ENCODE measurements at places on chromosomes 16 and 17.

DNA sequence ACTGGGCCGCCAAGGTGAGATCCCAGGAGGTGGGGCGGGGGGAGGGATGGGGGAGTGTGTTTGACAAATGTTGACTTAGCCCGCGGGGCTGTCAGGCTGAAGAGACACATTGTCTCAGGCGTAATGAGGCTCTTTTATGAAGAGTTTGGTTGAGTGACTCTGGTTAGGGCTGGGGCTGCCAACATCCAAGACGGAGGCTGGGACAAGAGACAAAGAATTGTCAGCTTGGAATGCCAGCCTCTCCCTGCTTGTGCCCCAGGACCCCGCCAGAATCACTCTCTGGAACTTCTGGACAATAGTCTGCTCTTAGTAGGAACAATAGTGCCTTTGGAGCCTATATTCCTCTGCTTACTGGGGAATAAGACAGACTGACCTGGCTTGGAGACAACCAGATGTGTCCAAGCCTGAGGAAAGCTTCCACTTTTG, 24.0 kb downstream of the PCTP start:
- no peak for DNase-seq
- H3K4me1 ChIP-seq: peaks cover 9% of the 10 kb centered on the region
- no peaks in the 10 kb centered on the region for H3K27me3 ChIP-seq
- H3K27ac ChIP-seq: no peak overlapping the region

DNA sequence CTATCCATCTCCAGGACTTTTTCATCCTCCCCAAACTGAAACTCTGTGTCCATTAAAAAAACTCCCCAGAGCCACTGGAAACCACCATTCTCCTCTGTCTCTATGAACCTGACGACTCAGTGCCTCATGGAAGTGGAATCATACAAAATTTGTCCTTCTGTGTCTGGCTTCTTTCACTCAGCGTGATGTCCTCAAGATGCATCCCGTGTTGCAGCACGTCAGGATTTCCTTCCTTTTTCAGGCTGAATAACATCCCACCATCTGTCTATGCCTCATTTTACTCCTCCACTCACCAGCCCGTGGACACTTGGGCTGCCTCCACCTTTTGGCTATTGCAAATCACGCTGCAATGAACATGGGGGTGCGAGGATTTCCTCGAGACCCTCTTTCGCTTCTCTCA, 12.6 kb upstream of the ALDH3A1 start:
- DNase-seq: peak; percentile 13
- peaks cover 2% of the 10 kb centered on the region for H3K27me3 ChIP-seq
- peaks cover 5% of the 10 kb centered on the region for H3K4me1 ChIP-seq
- H3K4me3 ChIP-seq: no peak overlapping the region
- H3K36me3 ChIP-seq: no peaks in the 10 kb centered on the region
- H3K27ac ChIP-seq: no peak overlapping the region

DNA sequence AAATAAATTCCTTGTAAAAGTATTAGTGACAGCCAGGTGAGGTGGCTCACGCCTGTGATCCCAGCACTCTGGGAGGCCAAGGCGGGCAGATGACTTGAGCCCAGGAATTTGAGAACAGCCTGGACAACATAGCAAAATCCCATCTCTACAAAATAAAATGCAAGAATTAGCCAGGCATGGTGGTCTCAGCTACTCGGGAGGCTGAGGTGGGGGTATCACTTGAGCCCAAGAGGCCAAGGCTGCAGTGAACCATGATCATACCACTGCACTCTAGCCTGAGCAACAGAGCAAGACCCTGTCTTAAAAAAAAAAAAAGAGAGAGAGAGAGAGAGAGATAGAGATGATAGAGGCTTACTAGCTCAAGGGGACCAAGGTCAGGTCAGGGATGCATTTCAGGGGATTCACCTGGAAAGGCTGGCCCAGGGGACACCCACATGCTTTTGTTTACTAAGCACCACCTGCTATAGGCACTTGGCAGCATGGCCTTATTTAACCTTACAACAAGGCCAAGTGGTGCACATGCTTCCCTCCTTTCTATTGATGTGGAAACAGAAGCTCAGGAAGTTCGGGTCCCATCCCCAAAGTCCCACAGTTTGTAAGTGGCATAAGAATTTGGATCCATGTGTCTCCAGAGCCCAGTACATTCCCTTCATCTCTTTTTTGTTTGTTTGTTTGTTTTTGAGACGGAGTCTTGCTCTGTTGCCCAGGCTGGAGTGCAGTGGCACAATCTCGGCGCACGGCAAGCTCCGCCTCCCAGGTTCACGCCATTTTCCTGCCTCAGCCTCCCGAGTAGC, 12.4 kb upstream of the SRCIN1 start:
- no peak for DNase-seq
- no peak overlapping the region for H3K4me3 ChIP-seq
- H3K27ac ChIP-seq: no peak overlapping the region
- H3K4me1 ChIP-seq: no peaks in the 10 kb centered on the region
- H3K36me3 ChIP-seq: no peaks in the 10 kb centered on the region

DNA sequence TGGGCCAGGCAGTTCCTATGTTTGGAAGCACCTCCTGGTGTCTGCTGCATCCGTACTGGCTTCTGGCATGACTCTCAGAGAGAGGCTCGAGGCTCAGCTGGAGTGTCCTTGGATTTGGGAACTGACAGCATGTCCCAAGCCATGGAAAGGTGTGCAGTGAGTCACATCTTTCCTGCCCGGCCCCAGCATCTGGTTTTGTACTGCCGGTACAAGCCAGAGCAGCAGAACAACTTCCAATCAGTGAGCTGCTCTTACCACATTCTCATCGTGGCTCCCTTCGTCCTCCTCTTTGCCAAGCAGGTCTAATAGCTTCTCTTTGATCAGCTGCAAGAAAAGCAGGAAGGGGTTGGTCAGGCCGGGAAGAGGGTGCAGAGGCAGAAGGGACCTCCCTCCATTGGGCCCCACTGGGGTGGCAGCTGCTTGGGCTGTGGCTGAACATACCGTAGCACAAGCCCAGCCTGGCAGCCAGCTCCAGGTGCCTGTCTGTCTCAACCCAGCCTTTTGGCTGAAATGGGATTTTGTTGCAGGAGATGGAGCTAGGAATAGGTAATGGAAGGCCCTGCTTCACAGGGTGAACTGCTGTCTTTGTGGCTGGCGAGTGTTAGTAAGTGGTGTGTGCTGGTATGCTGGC, 24.2 kb downstream of the SPACA3 start:
- no peak for DNase-seq
- H3K27ac ChIP-seq: no peak overlapping the region
- H3K27me3 ChIP-seq: no peaks in the 10 kb centered on the region
- no peaks in the 10 kb centered on the region for H3K36me3 ChIP-seq
- H3K4me3 ChIP-seq: no peak overlapping the region
- H3K4me1 ChIP-seq: no peaks in the 10 kb centered on the region

DNA sequence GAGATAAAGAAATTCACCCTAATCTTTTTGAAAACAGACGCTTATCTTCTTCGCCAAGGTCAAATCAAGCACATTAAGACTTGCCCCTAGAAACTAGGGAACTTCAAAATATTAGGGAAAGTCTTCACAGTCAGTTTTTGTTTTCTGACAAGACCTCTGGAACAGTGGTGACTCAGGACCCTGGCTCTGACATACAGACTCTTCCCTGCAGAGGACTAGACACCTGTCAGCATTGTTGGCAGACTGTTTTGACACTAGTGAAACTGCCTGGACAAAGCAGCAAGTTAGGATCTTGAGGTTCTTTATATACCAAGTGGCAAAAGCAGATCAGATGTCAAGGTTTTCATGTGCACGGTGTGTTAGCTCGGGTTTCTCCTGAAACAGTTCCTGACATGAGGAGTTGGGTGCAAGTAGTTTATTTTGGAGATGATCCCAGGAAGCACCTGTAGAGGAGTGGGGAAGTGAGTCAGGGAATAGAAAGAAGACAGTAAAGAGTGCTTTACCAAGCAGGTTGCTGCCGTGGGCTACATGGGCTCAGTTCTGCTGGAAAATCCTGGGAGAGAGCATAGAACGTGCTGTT, 182.0 kb upstream of the IRX5 start:
- peaks cover 14% of the 10 kb centered on the region for H3K27me3 ChIP-seq
- no peak overlapping the region for H3K4me3 ChIP-seq
- no peak overlapping the region for H3K27ac ChIP-seq

- no peaks in the 10 kb centered on the region for H3K27me3 ChIP-seq
- H3K27ac ChIP-seq: no peak overlapping the region
- peaks cover 3% of the 10 kb centered on the region for H3K4me1 ChIP-seq
- no peak overlapping the region for H3K4me3 ChIP-seq
Measured at GRCh38 chr16:15592324-15592723, 50.6 kb downstream of the MARF1 start.

- H3K4me1 ChIP-seq: peaks cover 12% of the 10 kb centered on the region
- H3K4me3 ChIP-seq: no peak overlapping the region
- no peak for DNase-seq
Measured at GRCh38 chr16:27665881-27666280, 115.9 kb downstream of the KATNIP start.

GRCh38 chr16:15778999-15779614, 77.7 kb downstream of the MYH11 start:
- H3K27me3 ChIP-seq: peaks cover 61% of the 10 kb centered on the region
- no peak overlapping the region for H3K4me3 ChIP-seq
- no peaks in the 10 kb centered on the region for H3K36me3 ChIP-seq
- DNase-seq: no peak
- no peaks in the 10 kb centered on the region for H3K4me1 ChIP-seq
- H3K27ac ChIP-seq: no peak overlapping the region

DNA sequence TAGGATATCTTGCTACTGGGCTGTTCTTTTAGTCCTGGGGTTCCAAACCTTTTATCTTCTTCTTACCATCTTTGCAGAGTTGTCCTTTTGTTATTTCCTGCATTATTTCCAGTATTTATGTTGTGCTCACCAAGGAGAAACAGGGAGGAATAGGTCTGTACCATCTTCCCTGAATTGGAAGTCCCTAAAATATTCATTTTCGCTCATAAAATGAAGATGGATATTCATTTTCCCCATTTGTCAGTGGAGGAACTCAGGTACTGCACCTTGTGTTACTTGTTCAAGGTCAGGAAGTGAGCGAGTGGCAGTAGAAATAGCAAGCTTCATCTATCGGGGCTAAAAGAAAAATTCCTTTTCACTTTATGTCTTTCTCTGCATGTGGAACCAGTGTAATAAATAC, 989.7 kb downstream of the CDH11 start:
- no peak overlapping the region for H3K4me3 ChIP-seq
- peaks cover 15% of the 10 kb centered on the region for H3K4me1 ChIP-seq
- no peak for DNase-seq
- H3K36me3 ChIP-seq: no peaks in the 10 kb centered on the region
- peaks cover 2% of the 10 kb centered on the region for H3K27me3 ChIP-seq
- no peak overlapping the region for H3K27ac ChIP-seq

- no peaks in the 10 kb centered on the region for H3K27me3 ChIP-seq
- H3K4me1 ChIP-seq: peaks cover 34% of the 10 kb centered on the region
- H3K27ac ChIP-seq: peak overlapping the region; percentile 75
Measured at GRCh38 chr16:19114359-19115147, 789 bp downstream of the ITPRIPL2 start.

DNA sequence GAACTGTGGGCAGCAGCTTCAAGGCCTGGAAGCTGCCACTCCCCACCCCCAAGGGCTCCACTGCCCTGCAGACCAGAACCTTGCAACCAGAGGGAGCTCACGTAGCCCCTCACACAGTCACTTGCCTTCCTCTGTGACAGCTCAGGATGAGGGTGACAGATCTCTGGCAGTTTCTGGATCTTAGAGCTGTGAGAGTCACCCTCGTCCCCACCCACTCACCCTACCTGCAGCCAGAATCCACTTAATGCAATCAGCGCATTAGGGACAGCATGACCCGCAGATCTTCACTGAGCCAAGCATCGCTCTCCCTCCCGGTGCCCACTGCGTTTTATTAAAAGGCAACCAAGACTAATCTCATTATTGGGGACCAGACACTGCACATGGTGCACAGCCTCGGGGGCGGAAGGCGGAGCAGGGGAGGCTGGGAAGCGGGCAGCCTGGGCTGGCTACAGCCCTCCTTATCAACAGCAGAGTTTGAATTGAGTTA, 3.5 kb downstream of the CYB561 start:
- peaks cover 12% of the 10 kb centered on the region for H3K4me1 ChIP-seq
- no peak for DNase-seq
- no peaks in the 10 kb centered on the region for H3K36me3 ChIP-seq
- peaks cover 2% of the 10 kb centered on the region for H3K27me3 ChIP-seq
- H3K4me3 ChIP-seq: no peak overlapping the region

GRCh38 chr17:48427598-48427997, 2.4 kb downstream of the SKAP1 start:
- no peak overlapping the region for H3K4me3 ChIP-seq
- H3K27ac ChIP-seq: no peak overlapping the region
- H3K4me1 ChIP-seq: peaks cover 41% of the 10 kb centered on the region

GRCh38 chr17:11900041-11900476, 97.2 kb downstream of the ZNF18 start:
- peaks cover 7% of the 10 kb centered on the region for H3K4me1 ChIP-seq
- no peaks in the 10 kb centered on the region for H3K27me3 ChIP-seq
- H3K4me3 ChIP-seq: no peak overlapping the region

DNA sequence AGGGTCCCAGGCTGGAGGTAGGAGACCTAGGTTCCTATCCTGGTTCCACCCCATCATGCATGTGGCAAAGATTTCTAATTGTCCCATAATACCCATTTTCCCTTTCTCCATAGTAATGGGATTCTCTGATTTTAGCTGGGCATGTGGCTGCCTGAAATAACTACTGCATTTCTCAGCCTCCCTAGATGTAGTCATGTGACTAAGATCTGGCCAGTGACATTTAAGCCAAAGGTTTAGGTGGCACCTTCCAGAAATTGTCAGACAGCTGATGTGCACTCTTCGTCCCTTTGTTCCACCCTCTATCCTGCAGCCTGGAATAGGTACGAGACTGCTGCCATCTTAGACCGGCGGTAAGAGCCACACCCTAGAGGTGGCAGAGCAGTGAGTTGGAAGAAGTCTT, 8.2 kb downstream of the NXPH3 start:
- no peaks in the 10 kb centered on the region for H3K4me1 ChIP-seq
- no peak overlapping the region for H3K27ac ChIP-seq
- H3K36me3 ChIP-seq: no peaks in the 10 kb centered on the region
- peaks cover 4% of the 10 kb centered on the region for H3K27me3 ChIP-seq

GRCh38 chr16:87165151-87165550, 152.0 kb downstream of the C16orf95 start:
- peaks cover 5% of the 10 kb centered on the region for H3K4me1 ChIP-seq
- no peak overlapping the region for H3K4me3 ChIP-seq
- no peaks in the 10 kb centered on the region for H3K36me3 ChIP-seq
- H3K27me3 ChIP-seq: peaks cover 5% of the 10 kb centered on the region
- H3K27ac ChIP-seq: no peak overlapping the region

DNA sequence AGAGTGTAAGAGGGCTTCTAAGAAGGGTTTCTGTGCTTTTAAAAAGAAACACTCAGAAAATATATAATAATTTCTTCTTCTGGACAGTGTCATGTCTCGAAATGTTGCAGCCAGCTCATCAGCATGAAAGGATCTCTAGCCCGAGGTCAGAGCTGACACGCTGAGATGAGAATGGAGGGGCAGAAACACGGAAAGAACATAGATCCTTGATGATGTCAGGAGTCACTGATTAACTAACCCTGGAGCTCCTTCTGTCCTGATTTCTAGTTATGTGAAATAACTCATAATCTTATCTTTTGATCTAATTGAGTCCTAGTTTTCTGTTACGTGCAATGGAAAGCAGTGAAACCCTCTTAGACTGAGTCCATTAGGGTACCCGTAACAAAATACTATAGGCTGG, 10.3 kb upstream of the TOX3 start:
- H3K4me3 ChIP-seq: no peak overlapping the region
- no peak for DNase-seq
- no peak overlapping the region for H3K27ac ChIP-seq
- H3K27me3 ChIP-seq: peaks cover 65% of the 10 kb centered on the region
- H3K4me1 ChIP-seq: peaks cover 13% of the 10 kb centered on the region

- DNase-seq: no peak
- H3K27ac ChIP-seq: no peak overlapping the region
- H3K27me3 ChIP-seq: peaks cover 27% of the 10 kb centered on the region
- no peaks in the 10 kb centered on the region for H3K4me1 ChIP-seq
- H3K36me3 ChIP-seq: no peaks in the 10 kb centered on the region
Measured at GRCh38 chr16:26988186-26988585, 78.5 kb upstream of the C16orf82 start.
